Activated CD8-positive, alpha-beta memory T cell treated with anti-CD3 and anti-CD28 coated beads, Interleukin-2, amount 10 ng/mL, durations not matched to agents 7 days and 5 days (primary cell): ENCODE measurements at places on chromosomes 3 and 15.
A peak's percentile ranks its signal among the peaks of the same experiment; 100 is the strongest.

DNA sequence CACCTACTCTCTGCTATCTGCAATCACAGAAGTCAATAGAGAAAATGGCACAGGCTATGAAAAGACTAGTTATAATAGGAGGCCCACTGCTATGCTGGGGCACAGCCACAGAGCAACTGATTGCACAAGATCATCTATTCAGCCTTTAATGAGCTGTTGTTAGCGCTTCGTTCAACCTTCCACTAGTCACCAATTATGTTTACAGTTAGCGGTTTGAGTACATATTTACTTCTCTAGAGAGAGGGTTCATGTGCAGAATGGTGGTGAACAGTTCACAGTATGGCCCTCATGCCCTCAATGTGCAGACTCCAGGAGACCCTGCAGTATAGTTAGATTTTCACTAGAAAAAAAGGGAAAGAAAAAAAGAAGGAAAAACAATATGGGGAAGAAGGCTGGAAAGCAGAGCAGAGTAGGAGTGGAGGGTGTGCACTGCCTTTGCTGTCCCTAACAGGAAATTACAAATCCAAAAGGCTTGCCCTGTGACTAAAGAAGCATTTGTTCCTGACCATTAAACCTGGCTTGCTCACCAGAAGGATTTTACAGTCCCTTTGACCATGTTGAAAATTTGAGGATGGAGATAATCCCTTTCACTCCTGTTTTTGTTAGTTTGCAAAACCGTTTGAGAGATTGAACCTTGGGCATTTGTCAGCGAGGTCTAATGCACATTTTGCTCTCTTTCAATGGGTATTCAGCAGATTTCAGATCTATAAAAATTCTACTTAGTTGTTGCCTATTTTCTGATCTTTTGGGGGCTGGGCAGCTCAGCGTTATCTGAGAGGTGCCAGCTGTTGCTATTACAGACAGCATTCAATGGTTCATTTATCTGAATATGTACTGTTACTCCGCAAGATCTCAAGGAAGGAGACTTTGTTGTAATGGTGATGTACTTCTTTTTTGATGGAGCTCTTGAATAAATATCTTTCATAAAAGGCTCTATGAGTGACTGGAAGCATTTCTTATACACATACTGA lies 296.1 kb downstream of the LSAMP start:
- no peak overlapping the region for H3K27ac ChIP-seq
- DNase-seq = no peak
- no peaks in the 10 kb centered on the region for H3K4me1 ChIP-seq
- no peak overlapping the region for H3K4me3 ChIP-seq

GRCh38 chr3:56792193-56792592 lies 9.6 kb downstream of the ARHGEF3 start:
- peaks cover 43% of the 10 kb centered on the region for H3K36me3 ChIP-seq
- peak overlapping the region; percentile 92 for H3K27ac ChIP-seq
- no peak overlapping the region for H3K4me3 ChIP-seq
- H3K27me3 ChIP-seq = no peaks in the 10 kb centered on the region

DNA sequence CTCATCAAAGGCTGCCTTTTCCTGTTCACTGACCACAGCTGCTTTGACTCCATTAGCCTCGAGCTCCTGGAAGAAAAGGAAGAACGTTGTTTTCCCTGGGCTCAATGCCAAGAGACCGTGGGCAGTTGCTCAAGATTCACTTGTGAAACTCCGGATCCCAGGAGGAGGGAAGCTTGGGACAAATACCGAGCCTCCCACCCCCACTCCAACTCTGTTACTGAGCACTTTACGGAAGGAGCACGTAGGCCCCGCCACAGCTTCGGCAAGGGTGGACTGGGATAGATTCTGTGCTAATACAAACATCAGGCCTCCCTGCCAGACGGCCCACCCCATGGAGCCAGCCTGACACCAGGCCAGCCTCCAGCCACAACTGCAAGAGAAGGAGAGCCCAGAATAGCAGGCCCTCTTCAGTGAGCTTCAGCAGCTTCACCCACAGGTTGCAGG lies 10.8 kb upstream of the FANCD2 start:
- no peak overlapping the region for H3K4me3 ChIP-seq
- H3K27me3 ChIP-seq = no peaks in the 10 kb centered on the region
- peaks cover 28% of the 10 kb centered on the region for H3K4me1 ChIP-seq
- no peak overlapping the region for H3K27ac ChIP-seq
- no peak for DNase-seq

GRCh38 chr3:103056542-103056941 lies 621.7 kb downstream of the ZPLD1 start:
- no peak overlapping the region for H3K4me3 ChIP-seq
- H3K4me1 ChIP-seq = no peaks in the 10 kb centered on the region
- DNase-seq = no peak
- H3K27ac ChIP-seq = no peak overlapping the region
- H3K36me3 ChIP-seq = no peaks in the 10 kb centered on the region

GRCh38 chr3:24373198-24373959 lies 121.3 kb downstream of the THRB start:
- no peak overlapping the region for H3K4me3 ChIP-seq
- no peak for DNase-seq
- no peaks in the 10 kb centered on the region for H3K4me1 ChIP-seq
- H3K27ac ChIP-seq = no peak overlapping the region
- H3K27me3 ChIP-seq = no peaks in the 10 kb centered on the region

DNA sequence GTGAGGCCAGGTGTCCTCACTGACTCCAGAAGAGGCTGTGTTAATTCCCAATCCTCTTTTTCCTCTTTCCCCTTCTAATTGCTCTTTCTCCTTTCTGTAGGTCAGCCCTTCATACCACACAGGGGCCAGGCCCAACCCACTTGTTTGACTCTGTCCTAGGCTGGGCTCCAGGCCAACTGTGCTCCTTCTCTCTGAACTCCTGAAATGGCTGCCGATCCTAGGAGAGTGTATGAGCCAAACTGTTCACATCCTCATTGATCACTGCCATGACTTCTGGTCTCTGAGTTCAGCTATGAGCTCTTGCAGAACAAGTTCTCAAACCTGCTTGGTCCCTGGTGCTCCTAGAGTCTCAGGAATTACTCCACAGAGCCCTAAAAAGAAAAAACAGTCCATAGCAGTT lies 145.1 kb downstream of the VGLL4 start:
- no peaks in the 10 kb centered on the region for H3K4me1 ChIP-seq
- no peak overlapping the region for H3K4me3 ChIP-seq
- no peaks in the 10 kb centered on the region for H3K27me3 ChIP-seq
- DNase-seq = no peak

- H3K4me3 ChIP-seq = no peak overlapping the region
- no peaks in the 10 kb centered on the region for H3K36me3 ChIP-seq
- H3K27me3 ChIP-seq = no peaks in the 10 kb centered on the region
- no peak for DNase-seq
- H3K27ac ChIP-seq = no peak overlapping the region
- H3K4me1 ChIP-seq = no peaks in the 10 kb centered on the region
These were observed 622.0 kb upstream of the KCNMB2 start for GRCh38 chr3:177914224-177914623.

GRCh38 chr3:73451301-73451944 lies 173.3 kb downstream of the PDZRN3 start:
- no peak overlapping the region for H3K4me3 ChIP-seq
- no peaks in the 10 kb centered on the region for H3K4me1 ChIP-seq
- no peaks in the 10 kb centered on the region for H3K27me3 ChIP-seq
- DNase-seq = no peak
- no peaks in the 10 kb centered on the region for H3K36me3 ChIP-seq
- H3K27ac ChIP-seq = no peak overlapping the region

- no peak for DNase-seq
- H3K36me3 ChIP-seq = no peaks in the 10 kb centered on the region
- no peaks in the 10 kb centered on the region for H3K27me3 ChIP-seq
These were observed 743.8 kb upstream of the GBE1 start for GRCh38 chr3:82505079-82505756.

GRCh38 chr3:29281344-29282241 lies 722 bp downstream of the RBMS3 start:
- DNase-seq = no peak
- H3K36me3 ChIP-seq = no peaks in the 10 kb centered on the region
- H3K27ac ChIP-seq = peak overlapping the region; percentile 41
- H3K4me3 ChIP-seq = peak overlapping the region; percentile 64

GRCh38 chr15:33377204-33377603 lies 66.4 kb downstream of the RYR3 start:
- no peak for DNase-seq
- no peaks in the 10 kb centered on the region for H3K36me3 ChIP-seq
- H3K4me3 ChIP-seq = no peak overlapping the region

DNA sequence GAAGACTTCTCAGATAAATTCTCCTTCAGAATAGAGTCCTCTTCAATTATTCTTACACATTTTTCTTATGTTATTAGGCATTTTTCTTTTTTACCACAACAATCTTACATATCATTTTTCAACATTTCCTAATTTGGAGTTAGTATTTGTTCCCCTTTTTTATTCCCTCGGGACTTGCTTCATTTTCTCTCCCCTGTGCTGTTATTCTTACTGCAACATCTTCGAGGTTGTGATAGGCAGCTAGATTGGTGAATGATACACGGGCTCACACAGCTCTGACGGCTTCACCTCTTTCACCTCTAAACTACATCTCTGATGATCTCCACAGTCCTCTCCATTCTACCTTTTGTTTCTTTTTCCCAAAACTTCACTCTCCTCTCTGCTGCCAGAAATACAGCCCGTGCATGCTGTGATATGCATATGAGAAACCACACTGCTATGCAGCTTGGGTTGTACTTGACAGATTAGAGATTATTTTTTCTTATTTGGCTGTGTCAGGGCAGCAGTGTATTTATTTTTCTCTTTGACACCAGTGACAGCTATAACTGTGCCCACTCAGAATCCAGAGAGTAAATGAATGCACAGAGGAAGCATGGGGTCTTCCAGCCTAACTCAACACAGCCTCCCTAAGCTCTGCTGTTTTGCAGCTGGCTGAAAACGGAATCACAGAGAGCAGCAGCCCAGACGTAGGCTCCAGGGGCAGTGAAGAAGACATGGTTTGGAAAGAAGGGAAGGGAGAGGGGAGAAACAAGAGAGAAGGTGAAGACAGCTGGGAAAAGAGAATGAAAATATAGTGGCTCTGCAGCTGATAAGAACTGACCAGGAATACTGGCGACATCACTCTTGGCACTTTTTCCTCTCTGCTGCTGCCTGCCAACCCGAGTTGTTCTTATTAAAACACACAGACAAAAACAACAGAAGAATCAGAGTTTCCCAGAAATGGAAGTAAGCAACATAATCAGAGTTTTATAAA lies 61.8 kb downstream of the SLC9A9 start:
- H3K36me3 ChIP-seq = peaks cover 5% of the 10 kb centered on the region
- no peak overlapping the region for H3K27ac ChIP-seq
- DNase-seq = no peak
- H3K27me3 ChIP-seq = no peaks in the 10 kb centered on the region

DNA sequence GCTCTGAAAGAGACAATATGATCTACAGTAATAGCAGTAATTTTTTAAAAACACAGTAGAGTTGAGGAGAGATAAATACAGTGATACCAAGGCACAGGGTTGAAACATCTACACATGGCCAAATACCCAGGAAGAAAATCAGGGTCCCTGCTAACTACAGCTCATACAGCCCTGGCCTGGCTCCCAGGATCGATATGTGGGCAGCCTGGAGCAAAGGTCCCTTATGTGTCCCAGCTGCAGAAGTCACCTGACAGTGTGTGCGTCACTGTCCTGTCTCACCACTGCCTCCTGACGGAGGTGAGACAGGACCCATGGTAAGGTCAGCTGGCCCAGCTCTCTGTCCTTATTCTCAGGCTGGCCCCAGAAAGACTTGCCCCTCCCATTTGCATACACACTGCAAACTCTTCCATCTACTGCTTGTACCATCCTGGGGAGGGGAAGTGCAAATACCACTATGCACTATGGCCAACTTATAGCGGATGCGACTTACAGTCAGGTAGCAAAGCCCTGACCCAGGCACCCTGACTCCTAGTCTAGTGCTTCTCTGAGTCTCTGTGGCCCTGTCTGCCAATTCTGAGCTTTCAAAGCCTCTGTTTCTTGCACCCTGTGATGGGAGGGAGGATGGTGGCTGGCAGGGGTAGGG lies 22.0 kb upstream of the BCL2L10 start:
- DNase-seq = no peak

DNA sequence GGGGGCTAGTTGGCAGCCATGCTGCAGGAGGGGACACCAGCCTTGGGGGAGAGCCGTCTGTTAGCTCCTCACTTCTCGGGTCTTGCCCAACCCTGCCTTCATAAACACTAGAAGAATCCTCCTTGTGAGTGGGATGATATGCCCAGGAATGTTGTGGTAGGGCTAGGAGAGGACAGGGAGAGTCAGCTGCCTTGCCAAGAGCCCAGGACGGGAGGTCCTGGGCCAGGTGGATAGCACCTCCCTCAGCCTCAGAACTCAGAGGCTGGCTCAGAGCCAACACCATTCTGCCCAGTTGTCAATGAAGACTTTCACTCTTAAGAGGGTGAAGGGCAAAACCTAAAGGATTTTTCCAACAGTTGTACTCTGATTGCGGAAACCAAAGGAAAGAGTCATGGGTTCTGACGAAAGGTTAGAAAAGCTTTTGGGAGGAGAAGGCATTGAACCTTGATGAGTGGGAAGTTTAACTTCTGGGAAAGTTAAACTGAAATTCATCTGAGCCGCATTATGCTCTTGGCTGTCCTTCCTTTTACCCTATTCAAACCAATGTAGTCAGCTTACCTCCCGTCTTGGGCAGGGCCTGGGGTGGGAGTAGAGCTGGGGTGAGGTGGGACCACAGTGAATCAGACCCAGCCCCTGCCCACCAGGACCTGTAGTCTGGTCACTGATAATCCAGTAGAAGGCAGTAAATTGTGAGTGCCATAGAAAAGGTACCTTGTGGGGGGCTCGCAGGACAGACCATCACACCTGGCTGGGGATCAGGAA lies 81.9 kb downstream of the FAM43A start:
- no peaks in the 10 kb centered on the region for H3K36me3 ChIP-seq
- no peak for DNase-seq
- no peak overlapping the region for H3K4me3 ChIP-seq
- no peak overlapping the region for H3K27ac ChIP-seq
- H3K4me1 ChIP-seq = peaks cover 28% of the 10 kb centered on the region

- no peaks in the 10 kb centered on the region for H3K4me1 ChIP-seq
- no peaks in the 10 kb centered on the region for H3K36me3 ChIP-seq
- H3K4me3 ChIP-seq = no peak overlapping the region
- DNase-seq = no peak
- no peak overlapping the region for H3K27ac ChIP-seq
These were observed 1.8 kb upstream of the ZNF385D start for GRCh38 chr3:21752749-21753347.
